ENCODE measurements at places on chromosomes 2 and 18.

- DNase-seq = no peak
These were observed 2.4 kb upstream of the RBM45 start for GRCh38 chr2:178109813-178110212.

GRCh38 chr18:57754577-57755338, 48.4 kb downstream of the ATP8B1 start:
- no peak for DNase-seq

DNA sequence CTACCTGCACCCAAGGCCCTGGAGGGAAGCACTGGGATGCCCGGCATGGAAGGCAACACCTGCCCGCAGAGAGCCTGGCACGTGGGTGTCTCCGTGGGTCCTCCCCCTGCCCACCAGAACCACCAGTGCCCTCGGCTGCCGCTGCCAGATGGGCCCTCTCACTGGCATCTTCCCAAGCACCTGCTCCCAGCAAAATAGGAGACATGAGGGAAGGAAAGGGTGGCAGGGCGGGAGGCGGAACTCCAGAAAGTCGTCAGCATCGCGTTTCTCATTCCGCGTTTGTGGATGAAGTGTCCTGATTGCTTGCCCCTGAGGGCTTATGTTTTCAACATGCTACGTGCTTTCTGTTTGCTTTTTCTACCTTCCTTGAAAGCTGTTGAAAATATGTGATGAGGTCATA, 8.8 kb upstream of the SNTG2 start:
- no peak for DNase-seq

- DNase-seq = no peak
These were observed 10.4 kb downstream of the HS6ST1 start for GRCh38 chr2:128308284-128308731.

- no peak for DNase-seq
These were observed 117.3 kb upstream of the ZFP36L2 start for GRCh38 chr2:43343573-43344304.

DNA sequence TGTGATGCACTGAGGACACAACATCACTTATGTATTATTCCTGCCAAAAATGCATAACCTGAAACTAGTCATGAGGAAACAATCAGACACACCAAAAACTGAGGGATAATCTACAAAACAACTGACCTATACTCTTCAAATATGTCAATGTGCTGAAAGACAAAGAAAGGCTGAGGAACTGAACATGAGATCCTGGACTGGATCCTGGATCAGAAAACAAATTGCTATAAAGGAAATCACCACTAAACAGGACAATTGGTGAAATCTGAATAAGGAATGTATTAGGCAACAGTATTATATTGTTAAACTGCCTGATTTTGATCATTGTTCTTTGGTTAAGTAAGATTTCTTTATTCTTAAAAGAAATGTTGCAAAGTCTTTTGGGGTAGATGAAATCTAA, 28.8 kb downstream of the CUL3 start:
- no peak for DNase-seq

- no peak for DNase-seq
These were observed 51.8 kb downstream of the KCNG2 start for GRCh38 chr18:79849328-79850207.

DNA sequence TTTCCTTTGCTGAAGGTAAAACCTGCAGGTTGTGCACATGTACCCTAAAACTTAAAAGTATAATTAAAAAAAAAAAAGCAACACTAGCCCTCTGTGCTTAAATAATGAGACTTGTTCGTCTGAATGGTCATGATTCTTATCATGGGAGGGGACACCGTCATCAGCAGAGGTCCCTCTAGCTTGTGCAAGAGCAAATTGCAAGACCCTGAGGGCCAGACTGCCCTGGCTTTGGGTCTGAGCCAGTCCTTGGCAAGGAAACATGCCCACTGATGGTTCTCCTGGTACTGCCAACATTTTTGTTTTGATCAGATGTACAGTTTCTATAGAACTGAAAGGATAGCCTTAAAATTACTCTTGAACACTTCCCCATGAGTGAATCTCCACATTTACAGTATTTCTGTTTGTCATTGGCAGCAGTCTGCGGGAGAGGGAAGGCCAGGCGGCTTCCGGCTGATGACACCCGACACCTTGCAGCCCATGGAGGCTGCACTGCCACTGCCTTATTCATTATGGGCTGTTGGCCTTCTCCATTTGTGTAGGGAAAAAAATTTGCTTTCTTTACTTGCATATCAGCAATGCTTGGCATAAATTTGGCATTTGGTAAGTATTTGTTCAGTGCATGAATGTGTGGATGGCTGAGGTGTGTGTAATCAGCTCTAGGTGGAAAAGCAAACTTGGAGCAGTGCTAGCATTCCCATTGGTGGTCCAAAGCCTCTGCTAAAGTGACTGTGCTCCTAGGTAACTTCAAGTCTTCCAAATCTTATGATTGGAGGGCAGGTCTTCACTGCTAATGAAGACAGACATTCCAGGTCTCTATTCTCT, 161.6 kb upstream of the ALKAL2 start:
- no peak for DNase-seq

- DNase-seq = no peak
These were observed 5.2 kb downstream of the PFN4 start for GRCh38 chr2:24117902-24118301.
